Dermis microvascular lymphatic vessel endothelial cell (primary cell): ENCODE measurements at places on chromosomes 3 and 15. TPM values are rescaled to one million over a fixed set of nuclear protein-coding genes. Genes with fewer than 3 reads are reported as not detected.

LAMB2 gene
- total RNA-seq, result 657 and 1,145 TPM in 2 replicates

CD96 gene
- total RNA-seq, result not detected in 2 replicates

SRGAP3 gene
- 1.0 and 2.3 TPM in 2 replicates for total RNA-seq

CLDN18 gene
- total RNA-seq, result not detected in 2 replicates

CD200R1 gene
- not detected in 2 replicates for total RNA-seq

MEIS2 gene
- total RNA-seq, result 6.3 and 15.0 TPM in 2 replicates

NPAP1 gene
- not detected in 2 replicates for total RNA-seq

TMC3 gene
- not detected in 2 replicates for total RNA-seq
